ENCODE measurements at places on chromosomes 4 and X. TPM values are rescaled to one million over a fixed set of nuclear protein-coding genes. Genes with fewer than 3 reads are reported as not detected.

The FAM236D gene
- not detected for total RNA-seq

The DCK gene
- total RNA-seq: 37.2 TPM

The EPGN gene
- not detected for total RNA-seq

The CLDN34 gene
- total RNA-seq: not detected

The GUCY1A1 gene
- 0.45 TPM for total RNA-seq

The BGN gene
- total RNA-seq: not detected

The DCHS2 gene
- total RNA-seq: not detected

The PNMA6A gene
- total RNA-seq: 0.43 TPM

The GPR143 gene
- total RNA-seq: not detected

The PCDH19 gene
- not detected for total RNA-seq

The FAM47A gene
- not detected for total RNA-seq

The PFKFB1 gene
- total RNA-seq: 0.60 TPM

The SLC38A5 gene
- 82.1 TPM for total RNA-seq

The TEX11 gene
- not detected for total RNA-seq

The NPFFR2 gene
- total RNA-seq: not detected

The TMPRSS11B gene
- total RNA-seq: not detected

The SYNPO2 gene
- total RNA-seq: 0.18 TPM

The ZMAT1 gene
- 3.3 TPM for total RNA-seq

The F11 gene
- not detected for total RNA-seq
